ENCODE measurements at places on chromosomes 12 and 14.
A peak's percentile ranks its signal among the peaks of the same experiment; 100 is the strongest.

DNA sequence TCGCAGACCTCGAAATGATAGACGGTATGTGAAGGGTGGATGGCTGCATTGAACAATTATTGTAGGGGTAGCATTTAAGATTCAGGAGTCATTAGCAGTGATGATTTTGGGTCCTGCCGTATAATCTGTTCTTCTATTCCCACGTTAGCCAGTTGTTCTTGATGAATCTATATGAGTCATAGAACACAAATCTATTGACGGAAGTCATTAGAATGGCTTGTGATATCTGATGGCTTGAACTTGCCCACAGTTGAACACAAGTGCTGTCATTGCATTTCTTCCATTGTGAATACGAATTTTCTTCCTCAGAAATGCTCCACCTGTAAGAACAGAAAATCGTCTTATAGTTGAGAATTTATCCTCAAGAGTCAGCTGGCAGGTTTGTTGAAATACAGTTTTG, 1.9 kb downstream of the SRSF5 start:
- H3K36me3 ChIP-seq = peaks cover 57% of the 10 kb centered on the region
- H3K4me3 ChIP-seq = peak overlapping the region; percentile 98
- H3K27ac ChIP-seq = peak overlapping the region; percentile 100
- no peak for DNase-seq

GRCh38 chr12:132245521-132246101, 83.8 kb downstream of the GALNT9 start:
- H3K27me3 ChIP-seq = peaks cover 41% of the 10 kb centered on the region
- H3K4me3 ChIP-seq = no peak overlapping the region
- DNase-seq = no peak
- no peak overlapping the region for H3K27ac ChIP-seq

DNA sequence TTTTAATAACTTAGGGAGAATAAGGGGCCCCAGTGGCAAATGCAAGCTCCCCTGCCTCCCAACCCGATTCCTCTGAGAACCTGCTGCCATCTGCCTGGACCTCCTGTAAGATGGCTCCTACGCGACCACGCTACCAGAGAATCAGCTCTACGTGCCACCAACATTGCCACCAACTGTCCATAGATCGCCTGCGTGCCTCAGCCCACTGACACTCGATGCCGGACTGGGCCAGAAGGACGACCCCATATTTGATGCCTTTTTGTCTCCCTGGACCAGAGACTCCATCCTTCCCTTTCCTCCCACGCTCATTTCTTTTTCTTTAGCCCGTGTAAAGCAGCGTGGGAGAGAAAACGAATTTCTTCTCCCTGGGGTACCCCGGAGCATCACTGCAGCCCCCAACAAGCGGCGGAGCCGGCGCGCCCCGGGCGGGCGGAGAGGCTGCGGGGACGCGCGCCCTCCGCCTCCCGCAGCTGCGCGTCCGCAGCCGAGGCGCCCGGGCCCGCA, 565 bp upstream of the KLHL42 start:
- H3K4me1 ChIP-seq = peaks cover 21% of the 10 kb centered on the region
- peak overlapping the region; percentile 92 for H3K4me3 ChIP-seq
- H3K27ac ChIP-seq = peak overlapping the region; percentile 90

GRCh38 chr12:52223406-52224039, 9.5 kb upstream of the KRT7 start:
- no peaks in the 10 kb centered on the region for H3K36me3 ChIP-seq
- peaks cover 13% of the 10 kb centered on the region for H3K27me3 ChIP-seq
- no peak for DNase-seq
- H3K27ac ChIP-seq = no peak overlapping the region

All from type B pancreatic cell (in vitro differentiated cells).